ENCODE measurements at places on chromosomes 1 and 21.

DNA sequence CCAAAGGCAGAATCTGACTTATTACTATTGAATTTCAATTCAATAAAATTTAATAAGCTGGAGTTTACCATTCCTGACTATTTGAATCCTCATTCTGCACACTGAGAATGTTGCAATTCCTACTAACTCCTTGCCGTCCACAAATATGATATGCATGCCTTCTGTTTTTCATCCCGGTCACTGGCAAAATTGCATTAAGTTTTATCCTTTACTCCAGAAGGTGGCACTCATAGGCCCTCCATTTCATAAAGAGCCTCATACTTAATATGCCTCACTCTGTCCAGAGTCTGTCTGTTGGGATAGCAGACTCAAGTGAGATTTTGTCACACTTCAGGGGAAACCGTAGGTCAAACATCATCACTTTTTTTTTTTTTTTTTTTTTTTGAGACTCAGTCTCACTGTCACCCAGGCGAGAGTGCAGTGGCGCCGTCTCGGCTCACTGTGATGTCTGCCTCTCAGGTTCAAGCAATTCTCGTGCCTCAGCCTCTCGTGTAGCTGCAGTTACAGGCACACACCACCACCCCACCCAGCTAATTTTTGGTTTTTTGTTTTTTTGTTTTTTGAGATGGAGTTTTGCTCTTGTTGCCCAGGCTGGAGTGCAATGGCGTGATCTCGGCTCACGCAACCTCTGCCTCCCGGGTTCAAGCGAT is 27.3 kb downstream of the F11R start:
- DNase-seq: peak; percentile 57

DNA sequence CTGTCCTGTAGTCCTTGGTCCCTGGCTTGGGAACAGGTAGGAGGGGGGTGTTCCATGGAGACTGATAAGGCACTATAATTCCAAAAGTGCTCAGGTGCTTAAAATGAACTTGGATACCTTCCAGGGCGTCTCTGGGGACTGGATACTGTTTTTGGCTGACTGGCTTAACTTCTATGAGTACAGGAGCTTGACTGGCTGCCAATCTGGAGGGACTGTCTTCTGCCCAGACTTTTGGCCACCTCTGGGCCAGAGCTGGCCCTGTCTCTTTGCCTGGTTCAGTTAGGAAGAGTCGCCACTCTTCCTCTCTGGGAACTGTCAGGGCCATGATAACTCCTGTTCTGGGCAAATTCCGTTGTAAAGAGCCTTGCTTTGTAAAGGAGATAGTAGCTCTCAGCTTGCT is 407.0 kb downstream of the TGFB2 start:
- no peak for DNase-seq

DNA sequence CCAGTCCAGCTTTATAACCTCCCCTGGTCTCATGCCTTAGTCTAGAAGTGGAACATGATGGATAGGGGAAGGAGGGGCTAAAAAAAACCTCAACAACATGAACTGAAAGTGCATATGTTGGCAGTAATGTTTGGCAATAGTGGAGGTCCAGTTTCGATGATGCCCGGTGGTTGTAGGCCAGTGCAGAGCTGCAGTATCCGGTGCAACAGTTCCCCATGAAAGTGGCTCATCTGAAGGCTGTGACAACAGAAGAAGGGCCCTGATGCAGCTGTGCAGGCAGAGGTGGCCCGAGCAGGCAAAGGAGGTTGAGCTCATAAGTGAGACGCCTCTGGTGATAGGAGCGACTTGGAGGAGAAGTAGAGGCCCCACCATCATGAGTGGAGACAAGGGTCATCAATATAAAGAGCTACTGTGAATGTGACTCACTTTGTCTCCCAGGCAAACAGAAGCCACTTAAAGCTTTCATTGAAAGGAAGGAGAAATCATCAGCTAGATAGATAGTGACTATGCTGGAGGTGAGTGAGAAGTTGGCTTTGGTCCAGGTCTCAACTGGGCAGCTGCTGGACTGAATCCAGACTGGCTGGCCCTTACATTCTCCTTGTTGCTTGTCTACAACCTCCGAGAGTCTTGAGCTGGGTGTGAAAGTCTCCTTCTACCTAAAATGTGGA is 10.2 kb upstream of the CREG1 start:
- DNase-seq: peak; percentile 22

DNA sequence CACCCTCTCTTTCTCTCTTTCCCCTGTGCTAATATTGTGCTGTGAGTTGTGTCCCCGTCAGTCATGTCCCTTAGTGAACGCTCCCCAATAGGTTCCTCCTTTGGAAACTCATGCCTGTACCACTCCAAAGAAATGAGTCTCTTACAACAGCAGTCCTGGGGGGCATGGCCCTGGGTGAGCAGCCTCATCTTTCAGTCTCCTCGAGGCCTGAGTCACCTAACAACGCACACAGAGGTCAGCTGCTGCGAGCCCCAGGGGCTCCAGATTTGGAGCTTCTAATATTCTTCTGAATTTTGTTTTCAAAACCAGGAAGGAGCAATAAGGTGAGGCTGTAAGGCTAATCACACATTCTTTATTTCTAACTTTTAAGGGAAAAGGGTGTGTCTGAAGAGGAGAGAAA is 30.5 kb upstream of the ZBTB8A start:
- peak; percentile 59 for DNase-seq

DNA sequence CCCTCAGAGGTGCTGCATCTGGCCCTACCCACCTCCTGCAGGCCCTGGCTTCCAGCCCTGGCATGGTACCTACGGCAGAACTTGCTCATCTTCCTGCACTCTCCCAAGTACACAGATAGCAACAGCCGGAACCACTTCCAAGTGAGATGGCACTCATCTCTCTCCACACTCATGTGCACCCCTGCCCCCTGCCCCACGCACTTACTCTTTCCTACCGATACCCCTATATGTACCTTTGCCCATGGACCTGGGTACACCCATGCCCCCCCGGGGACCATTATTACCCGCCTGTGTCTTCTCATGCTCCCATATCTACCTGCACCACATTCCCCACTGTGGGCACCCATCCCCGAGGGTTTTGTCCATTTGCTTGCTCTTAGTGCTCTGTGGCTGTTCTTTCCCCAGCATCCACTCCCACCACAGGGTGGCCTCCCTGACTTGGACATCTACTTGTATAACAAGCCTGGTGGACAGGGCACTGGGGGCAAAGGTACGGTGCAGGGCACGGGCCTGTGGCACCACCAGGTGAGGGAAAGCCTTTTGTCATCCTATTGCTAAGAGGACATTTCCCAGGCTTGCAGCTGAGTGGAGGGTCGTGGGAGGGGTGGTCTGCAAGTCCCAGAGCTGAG is 14.7 kb downstream of the HYI start:
- no peak for DNase-seq

DNA sequence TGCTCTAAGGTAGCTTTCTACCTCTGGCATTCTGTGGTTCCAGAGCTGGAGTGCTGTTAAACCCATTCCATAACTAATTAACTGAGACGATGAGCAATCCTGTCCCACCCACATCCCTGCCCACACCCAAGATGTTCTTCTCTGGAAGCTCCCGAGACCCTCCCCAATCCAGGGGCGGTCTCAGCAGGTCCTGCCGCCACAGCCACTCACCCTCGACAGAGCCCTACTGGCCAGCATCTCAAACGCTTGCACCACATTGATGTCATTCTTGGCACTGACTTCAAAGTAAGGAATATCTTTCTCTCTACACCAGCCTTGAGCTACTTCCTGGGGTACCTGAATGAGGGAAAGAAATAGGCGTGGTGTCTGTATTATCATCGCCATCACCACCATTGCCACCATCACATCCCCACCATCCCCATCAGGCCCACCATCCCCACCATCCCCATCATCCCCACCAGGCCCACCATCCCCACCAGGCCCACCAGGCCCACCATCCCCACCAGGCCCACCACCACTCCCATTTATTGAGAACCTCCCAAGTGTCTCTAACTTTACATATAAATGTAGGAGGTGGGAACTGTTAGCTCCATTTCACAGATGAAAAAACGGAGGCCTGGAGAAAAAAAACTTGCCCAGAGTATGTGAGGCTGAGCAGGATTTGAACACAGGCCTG is 17.7 kb downstream of the RAB7B start:
- no peak for DNase-seq

GRCh38 chr1:161038523-161039153 is at the start of gene TSTD1:
Gene TSTD1, minus strand, starts transcription at chr1:161038964. Its CDS starts 75 bp downstream, at chr1:161038889.
- DNase-seq: peak; percentile 76

DNA sequence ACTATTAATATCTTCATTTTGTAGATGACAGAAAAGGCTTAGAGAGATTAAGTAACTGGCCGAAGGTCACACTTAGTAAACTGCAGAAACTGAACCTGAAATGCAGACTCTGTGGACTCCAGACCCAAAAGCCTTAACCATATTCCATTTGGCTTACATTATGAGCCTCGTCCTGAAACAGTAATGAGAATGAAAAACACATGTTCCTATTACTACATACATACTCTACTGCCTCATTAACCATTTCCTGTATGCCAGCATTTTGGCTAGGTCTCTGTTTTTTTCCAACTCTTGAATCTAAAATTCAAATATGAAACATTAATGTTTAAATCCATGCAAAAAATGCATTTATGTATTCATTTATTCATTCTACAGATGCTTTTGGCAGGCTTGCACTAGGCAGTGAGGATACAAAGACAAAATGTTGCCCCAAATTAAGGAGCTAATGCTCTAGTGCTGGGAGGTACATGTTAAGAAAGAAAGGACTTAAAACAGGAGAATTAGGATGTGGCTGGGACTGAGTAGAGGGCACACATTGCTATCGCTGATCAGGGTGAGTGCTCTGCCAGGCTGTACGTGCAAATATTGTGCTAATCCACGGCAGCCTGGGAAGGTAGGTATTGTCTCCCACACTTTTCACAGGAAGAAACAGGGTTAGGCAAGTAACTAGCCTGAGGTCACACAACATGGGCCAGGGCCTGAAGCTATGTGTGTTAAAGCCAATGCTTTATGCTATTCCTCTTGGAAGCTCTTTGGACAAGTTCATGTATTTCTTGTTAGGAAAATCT is 14.0 kb downstream of the DEGS1 start:
- DNase-seq: no peak

GRCh38 chr1:8539683-8540082 is 221.8 kb downstream of the SLC45A1 start:
- no peak for DNase-seq

GRCh38 chr1:74652711-74653139 is 20.9 kb downstream of the ERICH3 start:
- DNase-seq: peak; percentile 0

- no peak for DNase-seq
Observed at GRCh38 chr21:37237764-37238163, 29.4 kb downstream of the VPS26C start.

GRCh38 chr21:41254090-41254700 is 62.4 kb upstream of the FAM3B start:
- peak; percentile 53 for DNase-seq

DNA sequence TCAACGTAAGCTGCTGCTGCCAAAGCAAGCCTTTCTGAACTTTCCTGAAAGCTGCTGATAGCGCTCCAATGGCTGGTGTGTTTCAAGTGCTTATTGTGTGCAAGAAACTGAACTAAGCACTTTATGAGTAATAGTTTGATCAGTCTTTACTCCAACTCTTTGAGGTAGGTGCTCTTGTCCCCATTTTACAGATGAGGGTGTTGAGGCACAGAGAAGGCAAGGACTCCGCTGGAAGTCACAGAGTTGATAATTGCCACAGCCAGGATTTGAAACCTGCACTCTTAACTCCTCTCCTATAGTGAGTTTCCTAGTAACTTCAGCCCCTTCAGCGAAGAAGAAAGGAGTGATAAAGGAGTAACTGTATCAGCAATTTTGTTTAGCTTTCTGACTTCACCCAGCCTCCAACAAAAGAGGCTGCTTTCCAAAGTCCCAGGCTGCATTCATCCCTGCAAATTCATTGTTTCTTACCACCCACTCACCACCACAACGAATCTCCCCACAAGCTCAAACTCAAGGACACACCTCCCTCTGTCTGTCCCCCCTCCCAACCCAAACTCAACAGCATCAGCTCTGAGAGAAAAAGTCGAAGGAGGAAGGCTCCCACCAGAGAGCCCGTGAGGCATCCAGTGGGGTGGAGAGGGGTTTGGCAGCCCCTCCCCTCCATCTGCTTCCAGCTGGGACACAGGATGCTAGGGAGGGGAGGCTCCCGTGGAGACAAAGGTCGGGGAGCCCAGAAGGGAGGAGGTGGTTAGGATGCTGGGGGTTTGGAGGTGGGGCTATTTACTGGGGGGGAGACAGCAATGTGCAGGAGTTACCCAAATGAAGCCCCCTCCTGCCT is 139.6 kb downstream of the NAV1 start:
- no peak for DNase-seq

GRCh38 chr1:101003012-101003650 is 22.5 kb downstream of the DPH5 start:
- DNase-seq: no peak

DNA sequence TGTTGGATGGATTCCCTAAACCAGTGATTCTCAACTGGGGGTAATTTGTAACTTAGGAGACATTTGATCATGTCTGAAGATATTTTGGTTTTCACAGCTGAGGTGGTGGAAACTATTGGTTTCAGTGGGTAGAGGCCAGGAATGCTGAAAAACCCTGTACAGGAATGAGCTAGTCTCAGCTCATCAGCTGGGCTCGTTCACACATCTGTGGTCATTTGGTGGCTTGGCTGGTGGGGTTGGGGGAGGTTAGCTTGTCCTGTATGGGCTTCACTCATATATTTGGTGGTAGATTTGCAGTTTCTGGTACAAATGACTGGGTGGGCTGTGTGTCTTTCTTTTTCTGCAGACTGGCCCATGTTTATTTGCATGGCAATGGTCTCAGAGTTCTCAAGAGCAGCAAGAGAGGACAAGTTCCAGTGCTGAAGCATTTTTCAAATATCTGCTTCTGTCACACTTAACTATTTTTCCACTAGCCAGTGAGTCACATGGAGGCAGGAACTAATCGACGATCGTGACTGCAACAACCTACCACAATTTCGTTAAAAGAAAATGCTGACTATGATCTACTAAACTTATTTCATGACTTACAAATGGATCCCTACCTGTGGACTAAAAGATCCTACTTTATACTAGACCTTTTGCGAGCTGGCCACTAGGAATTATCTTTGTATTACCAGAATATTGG is 321.7 kb upstream of the PLXNA2 start:
- DNase-seq: no peak

DNA sequence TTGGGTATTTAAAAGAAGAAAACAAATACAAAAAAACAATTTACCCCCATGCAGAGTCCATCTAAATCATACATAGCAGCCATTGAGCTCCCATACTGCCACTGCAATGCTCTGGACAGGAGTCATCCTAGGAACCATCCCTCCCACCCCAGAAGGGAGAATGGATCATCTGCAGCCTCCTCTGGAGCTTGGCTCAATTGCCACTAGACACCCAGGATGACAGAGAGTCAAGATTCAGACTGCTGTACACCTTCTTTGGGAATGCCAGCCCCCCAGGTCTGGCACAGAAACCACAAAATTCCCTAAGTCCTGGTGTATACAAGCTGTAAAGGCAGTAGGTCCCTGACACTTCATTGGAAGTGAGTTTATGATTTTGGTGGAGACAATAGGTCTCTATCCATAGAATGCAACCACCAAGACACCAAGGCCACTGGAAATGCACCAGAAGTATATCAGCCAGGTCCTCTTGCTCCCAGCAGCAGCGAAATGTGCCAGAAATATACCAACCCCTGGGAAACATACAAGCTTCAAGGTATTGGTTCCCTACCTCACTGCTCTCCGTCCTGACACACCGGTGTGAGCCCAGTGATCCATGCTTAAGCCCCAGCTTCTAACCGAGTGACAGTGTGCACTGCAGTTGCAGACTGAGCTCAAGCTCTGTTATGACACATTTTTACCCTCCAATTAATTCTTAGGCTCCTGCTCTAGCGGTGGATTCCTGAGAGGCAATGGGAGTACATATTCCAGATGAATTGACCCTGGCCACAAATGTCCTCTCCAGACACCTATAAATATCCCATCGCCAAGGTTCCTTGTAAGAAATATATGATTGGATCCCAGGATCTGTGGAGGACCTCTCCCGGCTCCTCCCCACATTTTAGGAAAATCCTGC is 4.4 kb downstream of the TAL1 start:
- DNase-seq: no peak
